ENCODE measurements at places on chromosomes 16 and 17.

DNA sequence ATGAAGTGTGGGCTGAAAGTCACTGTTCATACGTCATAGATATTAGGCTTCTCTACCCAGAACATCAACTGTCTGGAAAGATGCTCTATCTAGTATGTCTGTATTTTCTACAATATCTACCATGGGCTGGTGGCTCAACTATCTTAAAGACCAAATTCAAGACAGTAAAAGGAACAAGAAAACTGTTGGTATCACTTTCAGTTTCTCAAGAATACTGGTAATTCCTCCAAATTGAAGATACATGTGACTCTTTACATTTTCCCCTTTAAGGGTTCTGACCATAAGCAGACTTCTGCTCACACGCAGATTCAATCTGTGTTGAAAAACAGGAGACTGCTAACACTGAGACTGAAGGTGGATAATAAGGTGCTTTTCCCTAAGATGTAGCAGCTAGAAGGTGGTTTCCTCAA is 24.2 kb downstream of the XPO6 start:
- DNase-seq = no peak

DNA sequence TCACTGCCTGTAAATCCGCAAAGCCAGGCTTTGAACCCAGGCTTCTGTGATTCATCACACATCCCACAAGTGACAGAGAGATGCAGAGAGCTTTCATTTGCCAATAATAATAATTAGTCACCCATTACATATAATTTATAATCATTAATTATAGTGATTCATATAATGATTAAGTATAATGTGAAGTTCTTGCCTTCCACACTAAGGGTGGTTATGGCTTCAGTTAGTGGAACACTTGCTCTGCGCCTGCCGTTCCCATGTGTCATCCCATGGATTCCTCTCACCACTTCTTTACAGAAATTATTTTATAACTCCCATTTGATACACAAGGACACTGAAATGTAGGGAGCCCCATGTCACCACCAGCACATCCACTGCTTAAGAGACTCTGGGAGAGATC is 39.8 kb upstream of the XYLT1 start:
- peak; percentile 93 for DNase-seq

GRCh38 chr16:64950731-64951130 is 171.1 kb downstream of the CDH11 start:
- no peak for DNase-seq

DNA sequence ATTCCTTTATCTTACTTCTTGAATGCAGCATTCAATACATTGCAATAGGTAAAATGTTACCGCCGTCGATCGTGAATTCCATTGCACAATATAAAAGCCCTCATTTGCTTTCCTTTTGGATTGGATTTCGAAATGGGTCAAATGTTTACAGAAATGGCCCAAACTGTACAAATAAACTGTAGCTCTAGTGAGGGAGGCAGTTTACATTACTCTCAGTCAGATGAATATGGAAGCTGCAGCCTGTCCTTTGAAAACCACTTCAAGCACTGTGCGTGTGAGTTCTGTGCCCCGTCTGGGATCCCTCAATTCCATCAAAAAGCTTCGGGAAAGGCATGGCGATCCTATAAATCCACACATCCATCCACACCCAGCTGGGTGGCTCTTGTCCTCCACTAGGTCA is 258.6 kb upstream of the FOXF1 start:
- no peak for DNase-seq

GRCh38 chr17:1870592-1870991 is 40.8 kb downstream of the RPA1 start:
- DNase-seq = no peak

DNA sequence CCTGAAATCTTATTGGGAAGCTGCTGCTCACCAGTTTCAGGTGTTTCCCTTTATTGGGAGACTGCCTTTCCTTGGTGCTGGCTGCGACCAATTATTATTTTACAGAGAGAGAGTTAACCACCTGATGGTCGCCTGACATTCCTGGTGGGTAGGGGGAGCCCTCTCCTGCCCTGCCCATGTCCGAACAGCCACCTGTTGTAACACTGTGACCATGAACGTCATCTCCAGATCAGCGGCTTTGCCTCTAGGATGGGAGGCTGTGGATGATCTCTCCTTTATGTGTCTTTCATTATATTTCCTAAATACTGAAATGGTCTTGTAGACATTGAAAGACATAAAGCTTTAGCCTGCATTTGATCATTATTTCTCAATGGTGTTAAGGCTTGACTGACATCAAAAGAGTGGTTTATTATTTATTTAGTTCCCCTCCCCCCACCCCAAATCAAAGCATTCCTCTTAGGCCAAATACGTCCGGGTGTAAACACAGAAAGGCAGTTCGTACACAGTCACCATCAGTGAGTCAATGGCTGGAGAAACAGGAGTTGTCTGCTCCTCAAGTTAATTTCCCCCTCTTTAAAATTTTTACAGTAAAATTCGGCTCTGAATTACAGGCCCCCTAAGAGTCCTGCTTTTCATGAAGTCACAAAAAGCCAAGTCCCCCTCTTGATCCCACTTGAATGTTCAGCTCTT is 57.8 kb upstream of the CACNG5 start:
- no peak for DNase-seq

DNA sequence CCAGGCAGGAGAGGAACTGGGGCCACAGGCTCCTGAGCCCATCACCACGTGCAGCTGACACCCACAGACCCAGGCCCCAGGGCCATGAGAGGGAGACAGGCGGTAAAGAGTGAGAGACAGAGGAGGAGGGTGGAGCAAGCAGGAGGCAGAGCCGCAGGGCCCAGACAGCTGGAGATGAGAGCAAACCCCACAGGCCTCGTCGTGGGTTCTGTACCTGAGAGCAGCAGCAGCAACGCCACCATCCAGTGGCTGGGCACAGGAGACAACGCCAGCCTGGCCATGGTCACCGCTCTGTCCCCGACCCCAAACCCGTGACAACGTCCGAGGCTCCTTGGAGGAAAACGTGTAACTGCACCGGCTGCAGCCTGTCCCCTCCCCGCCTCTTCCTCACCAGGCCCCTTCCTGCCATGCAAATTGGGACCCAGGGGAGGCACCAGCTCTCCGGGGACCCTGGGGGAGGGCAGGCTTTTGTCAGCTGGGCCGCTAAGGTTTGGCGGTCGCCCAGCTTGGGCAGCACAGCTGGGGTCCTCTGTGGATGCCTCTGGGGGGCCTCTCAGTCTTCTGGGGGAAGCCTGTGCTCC is at the start of gene CD79B:
TSS of gene CD79B (minus strand) at position 351 of the 581 bp plus-strand sequence. CDS start at position 281, 70 bp downstream.
- no peak for DNase-seq

- no peak for DNase-seq
These were observed 156.3 kb downstream of the MYO1D start for GRCh38 chr17:32720671-32721070.

- no peak for DNase-seq
These were observed 36.0 kb upstream of the CCL1 start for GRCh38 chr17:34398990-34399389.

DNA sequence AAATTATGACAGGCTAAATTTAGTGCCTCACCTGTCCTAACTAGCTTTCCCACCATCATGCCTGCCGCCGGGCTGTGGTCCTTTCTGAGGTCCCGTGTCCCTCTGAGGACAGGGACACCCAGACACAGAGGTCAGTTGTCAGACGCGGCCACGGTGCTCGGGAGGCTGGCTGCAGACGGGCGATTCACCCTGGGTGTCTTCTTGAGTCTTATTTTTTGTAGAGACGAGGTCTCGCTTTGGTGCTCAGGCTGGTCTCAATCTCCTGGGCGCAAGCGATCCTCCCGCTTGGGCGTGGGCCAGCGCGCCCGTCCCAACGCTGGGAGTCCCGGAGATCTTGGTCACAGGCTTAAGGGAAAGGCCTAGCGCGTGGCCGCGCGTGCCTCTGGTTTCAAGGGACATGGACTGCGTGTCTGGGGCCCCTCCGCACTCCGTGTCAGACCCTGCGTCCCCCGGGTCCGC is 797 bp upstream of the RAB11FIP3 start:
- no peak for DNase-seq

Measured in fibroblast of upper back skin (primary cell).